NCI-H460 (cell line): ENCODE measurements at places on chromosomes 5 and 9. TPM values are rescaled to one million over a fixed set of nuclear protein-coding genes. Genes with fewer than 3 reads are reported as not detected.

DNA sequence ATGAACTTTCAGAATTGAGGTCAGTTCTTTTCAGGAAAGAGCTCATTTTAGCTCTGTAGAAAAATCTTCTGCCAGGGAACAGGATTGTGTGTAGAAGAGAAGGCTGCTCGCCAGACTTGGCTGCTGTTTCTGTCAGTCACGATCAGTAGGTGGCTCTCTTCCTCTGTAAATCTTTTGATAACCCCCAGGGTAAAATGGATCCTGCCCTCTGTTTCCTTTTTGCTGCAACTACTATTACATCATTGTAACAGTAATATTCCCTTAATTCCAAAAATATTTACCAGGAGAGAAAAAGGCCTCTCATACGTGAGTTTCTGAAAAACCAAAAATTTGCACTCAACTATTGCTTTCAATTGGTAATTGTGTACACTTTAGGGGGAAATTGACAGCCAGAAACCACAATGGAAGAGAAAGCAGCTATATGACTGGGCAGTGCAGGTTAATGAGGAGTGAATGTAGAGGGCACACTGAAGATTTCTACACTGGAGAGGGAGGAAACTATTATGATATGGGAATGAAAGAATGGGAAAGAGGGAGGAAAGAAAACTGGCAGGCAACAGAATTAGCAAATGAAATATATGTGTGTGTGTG lies 12.3 kb downstream of the IFNA21 start:
- DNase-seq, result peak; percentile 6

GRCh38 chr9:20651939-20652338 lies 29.6 kb upstream of the MLLT3 start:
- DNase-seq, result no peak

DNA sequence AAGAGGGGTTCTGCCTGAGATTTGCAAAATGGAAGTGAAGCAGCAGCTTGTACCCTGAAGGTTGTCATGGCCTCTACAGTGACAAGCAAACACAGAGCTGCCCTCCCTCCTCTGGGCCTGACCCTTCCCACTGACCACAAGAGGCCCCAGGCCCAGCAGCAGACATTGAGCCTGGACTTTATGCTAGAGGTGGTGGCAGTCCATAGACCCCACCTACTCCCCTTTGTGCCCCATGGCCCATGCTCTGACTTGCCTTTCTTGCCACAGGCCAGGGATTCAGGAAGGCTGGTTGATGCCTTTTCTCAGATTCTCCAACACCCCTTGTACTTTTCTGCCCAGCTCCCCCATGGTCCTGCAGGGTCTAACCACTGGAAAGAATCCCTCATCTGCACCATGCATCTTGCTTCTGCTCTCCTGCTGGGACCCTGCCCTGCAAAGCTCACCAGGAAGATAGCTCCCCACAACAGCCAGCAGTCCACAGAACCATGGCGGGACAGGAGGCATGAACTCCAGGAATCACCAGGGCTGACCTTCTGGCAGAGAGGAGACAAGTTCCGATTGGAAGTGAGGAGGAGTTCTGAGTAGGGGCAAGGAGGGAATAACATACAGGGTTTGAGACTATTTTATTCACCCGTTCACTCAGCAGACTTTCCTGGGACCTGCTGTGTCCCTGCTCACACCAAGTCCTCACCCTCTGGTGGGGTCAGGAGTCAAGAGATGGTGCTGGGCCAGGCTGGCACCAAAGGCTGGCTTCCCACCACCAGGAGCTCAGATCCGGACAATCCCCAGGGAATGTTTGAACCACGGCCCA lies 263.8 kb downstream of the SYK start:
- DNase-seq, result no peak

GRCh38 chr9:14653511-14653910 lies 39.7 kb downstream of the ZDHHC21 start:
- no peak for DNase-seq

The GPR150 gene
- not detected in 2 replicates for total RNA-seq

DNA sequence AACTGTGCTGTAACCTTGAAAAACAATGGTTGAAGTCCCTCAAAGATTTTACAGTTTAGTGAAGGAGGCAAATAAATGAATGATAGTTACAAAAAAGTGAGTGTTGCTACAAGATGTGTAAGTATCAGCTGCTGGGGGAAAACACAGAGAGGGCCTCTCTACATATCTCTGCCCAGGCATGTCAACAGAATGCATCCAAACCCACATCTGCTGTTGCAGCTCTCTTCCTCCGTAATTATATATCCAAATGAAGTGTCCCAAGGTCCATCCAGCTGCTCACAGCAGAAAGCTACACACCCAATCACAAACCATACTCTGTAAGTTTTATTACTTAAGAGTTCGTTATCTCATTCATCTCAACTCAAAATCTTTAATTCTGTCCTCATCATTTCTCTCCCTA lies 584.6 kb downstream of the ANXA1 start:
- no peak for DNase-seq

GRCh38 chr5:114734238-114734637 lies 372.4 kb downstream of the KCNN2 start:
- DNase-seq, result no peak

The PCSK5 gene
- 11.1 and 13.3 TPM in 2 replicates for total RNA-seq

DNA sequence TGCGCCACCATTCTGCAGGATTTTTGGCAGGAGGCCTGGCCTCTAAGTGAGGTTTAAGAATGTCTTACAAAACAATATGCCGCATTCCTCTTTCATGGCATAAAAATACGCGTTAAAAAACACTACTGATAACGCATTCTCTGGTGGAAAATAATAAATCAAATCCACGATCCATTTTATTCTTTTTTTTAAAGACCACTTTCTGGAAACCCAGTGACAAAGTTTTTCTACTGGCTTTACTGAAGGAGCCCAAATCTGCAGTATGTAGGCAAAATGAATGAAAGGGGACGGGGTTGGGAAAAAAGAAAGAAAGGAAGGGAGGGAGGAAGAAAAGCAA lies 2.0 kb downstream of the SV2C start:
- DNase-seq, result no peak

- no peak for DNase-seq
Observed at GRCh38 chr9:105281926-105282325, 37.5 kb downstream of the SLC44A1 start.

The CNTNAP3B gene
- 0.46 and 0.67 TPM in 2 replicates for total RNA-seq

GRCh38 chr5:125033602-125034001 lies 287.2 kb upstream of the ZNF608 start:
- DNase-seq, result no peak

- DNase-seq, result no peak
Observed at GRCh38 chr9:81690251-81690851, 1.0 kb upstream of the TLE1 start.

The TRIP13 gene
- total RNA-seq, result 35.1 and 45.5 TPM in 2 replicates

DNA sequence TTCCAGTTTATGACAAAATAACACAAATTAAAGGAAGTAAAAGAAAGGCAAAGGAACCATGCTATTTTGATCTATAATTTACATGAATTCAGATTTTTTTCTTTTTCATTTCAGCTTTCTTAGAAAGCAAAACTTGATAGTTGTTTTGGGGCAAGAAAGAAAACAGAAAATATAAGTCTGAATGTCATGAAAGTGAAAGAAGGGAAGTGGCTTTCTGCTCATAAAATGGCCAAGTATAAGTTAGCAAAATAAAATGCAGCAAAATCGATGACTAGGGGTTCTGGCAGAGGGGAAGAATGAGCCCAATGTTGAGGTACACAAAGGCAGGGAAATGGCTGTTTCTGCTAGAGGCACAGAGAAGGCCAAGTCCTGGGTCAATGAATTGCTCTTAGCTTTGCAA lies 3.0 kb upstream of the IFNW1 start:
- DNase-seq, result no peak

DNA sequence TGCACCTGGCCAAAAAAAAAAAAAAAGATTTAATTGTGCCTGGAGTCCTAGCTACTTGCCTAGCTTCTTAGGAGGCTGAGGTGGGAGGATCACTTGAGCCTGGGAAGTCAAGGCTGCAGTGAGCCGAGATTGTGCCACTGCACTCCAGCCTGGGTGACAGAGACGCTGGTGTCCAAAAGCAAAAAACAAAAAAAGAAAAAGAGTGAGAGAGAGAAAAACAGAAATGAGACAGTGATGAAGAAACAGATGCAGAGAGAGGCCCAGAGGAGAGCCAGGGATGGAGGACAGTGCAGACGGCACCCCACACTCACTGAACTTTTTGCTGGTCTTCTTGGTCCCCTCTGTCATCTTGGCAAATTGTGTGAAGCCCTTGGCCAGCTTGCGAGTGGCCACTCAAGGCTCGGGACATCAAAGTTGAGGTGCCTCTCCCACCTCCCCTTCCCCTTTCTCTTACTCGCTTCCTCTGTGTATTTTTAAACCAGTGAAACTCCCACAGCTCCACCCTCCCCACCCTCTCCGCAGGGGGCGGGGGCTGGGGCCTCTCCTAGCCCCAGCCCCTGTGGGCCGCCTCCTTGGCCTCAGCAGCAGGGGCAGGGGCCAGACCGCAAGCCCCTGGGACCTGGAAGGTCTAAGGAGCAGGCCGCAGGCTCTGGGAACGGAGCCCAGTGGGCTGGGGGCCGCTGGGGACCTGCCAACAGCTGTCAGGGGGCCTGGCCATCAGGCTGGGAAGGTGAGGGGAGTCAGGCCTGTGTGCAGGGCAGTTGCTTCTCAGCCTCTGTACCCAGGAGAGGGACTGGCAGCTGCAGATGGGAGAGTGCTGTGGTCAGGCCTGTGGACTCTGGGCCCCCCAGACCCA lies at the start of gene SH2D3C:
Gene SH2D3C, minus strand, starts transcription at position 387 of the 856 bp plus-strand sequence. Its CDS starts 39 bp downstream, at position 348.
- DNase-seq, result no peak

DNA sequence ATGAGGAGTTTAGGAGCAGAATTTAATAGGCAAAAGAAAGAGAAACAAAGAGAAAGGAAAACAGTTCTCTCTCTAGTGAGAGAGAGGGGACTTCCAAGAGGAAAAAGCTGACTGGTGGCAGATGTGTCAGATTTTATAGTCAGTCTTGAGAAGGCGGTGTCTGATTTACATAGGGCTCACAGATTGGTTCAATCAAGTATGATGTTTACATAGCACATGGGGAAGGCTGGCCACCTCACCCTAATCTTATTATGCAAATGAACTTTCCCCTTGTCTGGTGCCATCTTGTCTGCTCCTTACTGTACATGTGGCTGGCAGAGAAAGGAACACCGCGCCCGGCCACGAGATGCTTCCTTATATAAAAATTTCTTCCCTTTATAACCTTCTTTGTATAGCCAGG lies 24.7 kb downstream of the UNC13B start:
- no peak for DNase-seq

DNA sequence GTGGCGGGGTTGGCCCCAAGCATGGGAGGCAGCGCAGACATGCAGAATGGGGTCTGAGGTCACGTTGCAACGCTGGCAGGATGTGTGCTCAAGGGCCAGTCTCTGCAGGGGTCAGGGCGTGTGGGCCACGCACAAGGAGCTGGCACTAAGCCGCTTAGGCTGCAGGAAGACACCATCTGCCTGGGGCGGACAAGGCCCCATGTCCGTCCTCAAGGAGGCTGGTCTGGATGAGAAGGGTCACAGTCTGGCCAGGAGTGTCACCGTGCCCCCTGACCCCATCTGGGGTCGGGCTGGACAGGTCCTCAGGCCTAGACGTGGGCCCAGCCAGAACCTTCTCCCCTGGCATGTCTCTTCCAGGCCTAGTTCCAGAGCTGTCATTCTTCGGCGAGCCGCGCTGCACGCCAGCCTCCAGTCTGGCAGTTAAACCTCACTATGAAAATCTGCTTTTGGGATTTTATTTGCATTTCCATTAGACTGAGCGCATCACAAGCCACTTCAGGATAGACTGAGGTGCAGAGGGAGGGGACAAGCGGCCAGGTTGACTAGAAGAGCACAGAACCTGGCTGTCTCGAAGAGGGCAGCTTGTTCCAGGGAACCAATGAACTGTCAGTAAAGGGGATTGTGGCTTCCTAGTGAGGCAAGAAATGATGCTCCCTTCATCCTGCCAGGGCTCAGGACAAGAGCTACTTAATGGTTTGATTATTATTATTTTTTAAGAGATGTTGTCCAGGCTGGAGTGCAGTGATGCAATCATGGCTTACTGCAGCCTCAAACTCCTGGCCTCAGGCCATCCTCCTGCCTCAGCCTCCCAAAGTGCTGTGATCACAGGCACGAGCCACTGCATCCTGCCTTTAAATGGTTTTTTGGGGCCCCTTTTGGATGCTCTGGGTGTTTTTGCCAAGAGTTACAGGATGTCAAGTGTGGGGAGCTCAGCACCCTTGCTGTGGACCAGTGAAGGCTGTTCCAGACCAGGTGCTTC lies 4.3 kb downstream of the BRD3OS start:
- no peak for DNase-seq

The F2RL2 gene
- 37.5 and 41.5 TPM in 2 replicates for total RNA-seq

The GADD45G gene
- 3.4 and 3.8 TPM in 2 replicates for total RNA-seq

The TLX3 gene
- not detected in 2 replicates for total RNA-seq

DNA sequence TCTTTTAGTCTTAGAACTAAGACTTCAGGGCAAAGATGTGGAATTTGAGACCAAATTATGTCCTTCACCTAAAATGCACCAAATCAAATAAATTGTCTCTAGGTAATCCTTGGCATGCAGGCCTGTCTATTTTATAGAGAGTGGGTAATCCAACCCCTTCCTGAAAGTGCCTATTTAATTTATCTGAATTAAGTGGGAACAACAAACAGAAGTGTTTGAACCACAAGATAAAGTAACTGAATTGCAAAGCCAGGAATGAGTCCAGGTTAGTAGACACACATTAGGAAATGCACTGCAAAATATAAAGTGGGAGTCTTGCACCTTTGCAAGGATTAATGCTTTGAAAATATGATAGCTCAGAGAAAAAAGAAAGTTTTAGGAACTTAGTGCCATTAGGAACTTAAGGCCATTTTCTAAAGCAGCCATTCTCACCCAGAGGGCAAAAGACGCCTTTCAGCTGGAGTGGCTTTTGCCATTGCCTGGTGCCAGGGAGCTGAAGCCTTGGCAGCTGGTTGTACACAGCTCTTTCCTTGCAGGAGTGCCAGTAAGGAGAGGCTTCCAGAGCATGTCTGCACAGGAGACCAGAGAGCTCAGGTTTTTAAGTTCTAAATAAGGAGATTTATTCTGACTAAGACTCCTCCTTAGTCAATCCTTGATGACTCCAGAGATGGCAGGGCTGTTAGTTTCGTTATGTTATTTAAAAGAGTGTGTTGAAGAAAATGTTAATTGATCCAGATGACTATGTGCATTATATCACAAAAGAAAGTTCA lies 151.7 kb upstream of the ELL2 start:
- DNase-seq, result no peak

DNA sequence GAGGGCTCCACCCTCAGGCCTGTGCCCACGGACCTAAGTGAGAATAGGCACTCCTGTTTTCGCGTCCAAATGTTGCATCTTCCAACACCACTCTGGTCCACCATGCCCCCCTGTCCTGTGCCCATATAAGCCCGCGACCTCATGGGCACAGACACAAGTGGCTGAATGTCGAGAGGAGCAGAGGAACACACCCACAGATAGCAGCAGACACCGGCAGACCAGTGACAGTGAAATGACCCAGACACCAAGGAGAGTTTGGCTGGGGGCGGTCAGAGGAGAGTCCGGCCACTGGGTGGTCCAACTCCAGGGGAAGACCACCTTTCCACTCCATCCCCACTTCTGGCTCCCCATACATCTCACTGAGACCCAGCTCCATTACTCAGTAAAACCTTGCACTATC lies 161.4 kb upstream of the DAB2 start:
- DNase-seq, result no peak

- no peak for DNase-seq
Observed at GRCh38 chr9:90069085-90069484, 464.3 kb downstream of the GADD45G start.

The GHR gene
- total RNA-seq, result 0.43 and 0.47 TPM in 2 replicates
